ENCODE measurements at places on chromosomes 2 and 18.
A peak's percentile ranks its signal among the peaks of the same experiment; 100 is the strongest.

DNA sequence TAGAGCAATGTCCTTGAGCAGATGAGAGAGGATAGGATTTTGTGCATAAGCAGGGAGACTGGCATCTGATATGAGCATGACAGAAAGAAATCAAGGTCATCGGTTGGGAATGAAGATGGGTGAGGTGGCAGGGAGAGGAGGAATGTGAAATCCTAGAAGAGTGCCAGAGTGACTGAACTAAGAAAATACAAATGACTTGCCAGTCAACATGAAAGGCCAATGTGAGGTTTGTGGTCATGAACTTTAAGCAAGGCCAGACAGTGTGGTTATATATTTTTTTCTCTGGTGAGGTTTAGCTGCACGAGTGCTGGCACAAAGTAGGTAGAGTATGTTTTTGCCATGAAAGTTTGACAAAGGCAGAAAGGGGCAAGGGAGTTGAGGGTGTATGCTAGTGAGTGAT lies 21.2 kb downstream of the QPCT start:
- no peak for DNase-seq

- DNase-seq: no peak
These were observed 2.4 kb downstream of the LRRFIP1 start for GRCh38 chr2:237629739-237630138.

GRCh38 chr18:45974088-45974536 lies 7.0 kb upstream of the EPG5 start:
- DNase-seq: peak; percentile 51

DNA sequence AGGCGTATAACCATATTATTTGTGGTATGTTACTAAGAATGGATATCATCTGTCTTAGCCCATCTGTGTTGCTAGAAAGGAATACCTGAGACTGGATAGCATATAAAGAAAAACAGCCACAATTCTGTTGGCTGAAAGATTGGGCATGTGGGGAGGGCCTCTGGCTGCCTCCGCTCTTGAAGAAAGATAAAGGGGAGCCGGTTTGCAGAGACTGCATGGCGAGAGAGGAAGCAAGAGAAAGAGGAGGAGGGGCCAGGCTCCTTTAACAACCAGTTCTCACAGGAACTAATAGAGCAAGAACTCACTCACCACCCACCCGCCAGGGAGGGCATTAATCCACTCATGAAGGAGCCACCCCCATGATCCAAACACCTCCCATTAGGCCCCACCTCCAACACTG lies 29.2 kb upstream of the UXS1 start:
- DNase-seq: no peak

GRCh38 chr2:8550481-8550880 lies 131.4 kb upstream of the ID2 start:
- no peak for DNase-seq

DNA sequence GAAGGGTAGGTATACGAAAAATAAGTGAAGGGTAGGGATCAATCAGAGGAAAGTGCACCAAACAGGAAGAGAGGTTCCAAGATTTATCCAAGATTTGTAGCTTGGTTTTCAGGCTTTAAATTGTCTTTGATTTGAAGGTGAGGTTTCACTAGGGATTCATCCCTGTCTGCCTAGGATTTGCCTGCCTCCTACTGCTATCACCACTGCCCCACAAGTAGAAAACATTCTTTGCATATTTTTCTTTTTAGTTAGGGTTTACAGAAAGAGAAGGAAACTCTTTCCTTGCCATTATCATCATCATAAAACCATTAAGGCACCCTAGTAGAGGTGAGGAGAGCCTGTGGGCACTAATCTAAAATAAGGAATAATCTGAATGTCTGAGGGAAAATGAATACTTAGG lies 45.8 kb upstream of the TANC1 start:
- DNase-seq: no peak

DNA sequence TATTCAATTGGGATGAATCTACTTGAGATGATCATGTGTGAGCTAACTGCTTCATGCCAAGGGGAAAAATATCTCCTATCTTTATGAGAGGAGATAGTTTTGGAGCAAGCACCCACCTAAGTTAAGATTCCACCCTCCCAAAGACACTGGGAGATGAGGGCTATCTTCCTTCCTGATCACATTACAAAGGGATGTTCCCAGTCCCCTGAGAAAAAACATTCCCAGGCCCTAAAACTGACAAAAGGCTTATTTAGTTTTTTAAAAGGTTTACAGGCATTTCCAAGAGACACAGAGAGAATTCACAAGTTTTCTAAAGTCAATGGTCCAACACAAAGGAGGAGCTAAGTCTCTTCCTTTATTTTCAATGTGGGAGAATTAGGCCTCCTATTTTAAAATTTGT lies 401.5 kb downstream of the FBXO15 start:
- DNase-seq: no peak

- no peak for DNase-seq
These were observed 131.3 kb downstream of the GFPT1 start for GRCh38 chr2:69255760-69256159.

DNA sequence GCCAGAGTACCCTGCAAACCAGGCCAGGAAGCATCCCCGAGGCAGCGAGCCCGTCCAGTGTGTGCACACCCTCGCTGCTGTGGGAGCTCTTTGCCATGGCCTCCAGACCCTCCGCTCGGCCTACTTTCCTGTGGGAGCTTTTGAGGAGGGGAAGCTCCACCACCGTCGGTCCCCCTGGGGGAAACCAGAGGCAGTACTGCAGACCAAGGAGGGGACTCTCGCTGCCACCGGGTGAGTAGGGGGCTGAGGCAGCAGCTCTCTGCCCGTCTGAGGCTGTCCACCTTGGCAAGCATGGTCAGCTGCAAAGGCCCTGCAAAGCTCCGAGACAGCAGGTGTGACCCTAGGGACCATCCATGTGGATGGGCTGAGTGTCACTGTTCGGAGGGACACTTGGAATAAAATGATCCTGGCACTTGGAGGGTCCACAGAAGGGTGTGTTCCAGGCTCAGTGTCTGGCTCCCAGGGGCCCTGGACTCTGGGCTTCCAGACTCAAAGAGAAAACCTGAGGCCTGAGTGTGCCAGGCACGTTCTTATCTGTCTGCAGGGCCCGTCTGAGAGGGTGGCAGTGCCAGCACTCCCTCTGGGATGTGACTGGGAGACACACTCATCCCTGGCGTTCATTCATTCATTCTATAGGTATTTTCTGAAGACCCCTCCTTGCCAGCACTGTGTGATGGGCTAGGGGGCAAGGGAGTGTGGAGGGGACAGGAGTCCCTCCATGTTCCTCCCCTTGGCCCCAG lies 282.8 kb upstream of the HS6ST1 start:
- DNase-seq: no peak

GRCh38 chr2:12001621-12002020 lies 255.2 kb downstream of the LPIN1 start:
- DNase-seq: no peak

GRCh38 chr2:120279708-120280107 lies 27.1 kb downstream of the RALB start:
- DNase-seq: no peak

GRCh38 chr2:112465382-112465781 lies 16.6 kb upstream of the TTL start:
- DNase-seq: no peak

- DNase-seq: no peak
These were observed 108.8 kb downstream of the KCTD1 start for GRCh38 chr18:26439537-26439936.

GRCh38 chr18:51068105-51068504 lies 38.1 kb downstream of the SMAD4 start:
- no peak for DNase-seq

- DNase-seq: no peak
These were observed 2.2 kb downstream of the DNER start for GRCh38 chr2:229712136-229712535.

- no peak for DNase-seq
These were observed 32.0 kb downstream of the MGAT4A start for GRCh38 chr2:98698896-98699295.

DNA sequence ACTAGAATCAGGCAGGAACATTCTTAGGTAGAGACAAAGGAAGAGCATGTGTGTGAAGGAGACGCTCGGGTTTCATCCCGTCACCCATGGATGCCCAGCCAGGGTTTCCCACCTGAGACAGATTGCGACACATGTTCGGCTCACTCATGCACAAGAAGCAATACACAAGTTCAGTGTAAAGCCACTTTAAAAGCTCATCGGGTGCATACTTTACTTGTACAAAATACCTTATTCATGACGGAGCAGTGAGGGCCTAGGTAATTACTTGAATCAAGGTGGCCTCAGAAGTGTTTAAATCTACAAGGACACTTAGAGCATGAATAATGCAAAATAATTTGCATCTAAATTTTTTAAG lies 42.0 kb downstream of the ZEB2 start:
- no peak for DNase-seq

DNA sequence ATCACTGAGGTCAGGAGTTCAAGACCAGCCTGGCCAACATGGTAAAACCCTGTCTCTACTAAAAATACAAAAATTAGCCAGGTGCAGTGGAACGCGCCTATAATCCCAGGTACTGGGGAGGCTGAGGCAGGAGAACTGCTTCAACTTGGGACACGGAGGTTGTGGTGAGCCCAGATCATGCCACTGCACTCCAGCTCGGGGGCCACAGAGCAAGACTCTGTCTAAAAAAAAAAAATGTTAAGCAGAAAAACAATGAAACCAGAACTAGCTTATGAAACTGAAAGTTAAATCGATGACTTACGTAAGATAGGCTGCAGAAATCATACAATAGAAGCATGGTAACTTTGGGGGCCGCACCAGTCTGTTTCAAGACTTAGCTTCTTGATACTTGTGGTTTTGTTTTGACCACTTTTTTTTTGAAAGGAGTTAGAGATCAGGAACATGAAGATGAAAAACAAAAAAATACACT lies 6.2 kb upstream of the GPR155 start:
- peak; percentile 19 for DNase-seq

DNA sequence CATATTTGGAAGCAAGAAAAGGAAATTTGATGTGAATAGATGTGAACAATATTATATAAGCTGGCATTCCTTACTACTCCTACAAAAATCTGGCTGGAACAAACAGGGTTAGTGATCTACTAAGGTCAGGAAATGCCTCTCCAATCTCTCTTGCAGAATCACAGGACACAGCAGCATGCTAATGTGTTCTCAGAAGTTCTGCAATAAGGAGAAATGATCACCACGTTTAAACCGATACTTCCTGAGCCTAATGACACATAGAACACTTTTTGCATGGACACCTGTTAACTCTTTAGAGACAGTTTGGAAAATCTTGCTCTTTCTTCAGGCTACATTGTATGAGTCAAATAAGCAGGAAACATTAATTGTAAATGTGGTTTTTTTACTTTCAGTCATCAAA lies 89.6 kb upstream of the MAP3K20 start:
- no peak for DNase-seq

GRCh38 chr2:172836347-172836821 lies 100.7 kb downstream of the RAPGEF4 start:
- DNase-seq: no peak

- DNase-seq: no peak
These were observed 19.6 kb downstream of the CPLX4 start for GRCh38 chr18:59298871-59299270.

DNA sequence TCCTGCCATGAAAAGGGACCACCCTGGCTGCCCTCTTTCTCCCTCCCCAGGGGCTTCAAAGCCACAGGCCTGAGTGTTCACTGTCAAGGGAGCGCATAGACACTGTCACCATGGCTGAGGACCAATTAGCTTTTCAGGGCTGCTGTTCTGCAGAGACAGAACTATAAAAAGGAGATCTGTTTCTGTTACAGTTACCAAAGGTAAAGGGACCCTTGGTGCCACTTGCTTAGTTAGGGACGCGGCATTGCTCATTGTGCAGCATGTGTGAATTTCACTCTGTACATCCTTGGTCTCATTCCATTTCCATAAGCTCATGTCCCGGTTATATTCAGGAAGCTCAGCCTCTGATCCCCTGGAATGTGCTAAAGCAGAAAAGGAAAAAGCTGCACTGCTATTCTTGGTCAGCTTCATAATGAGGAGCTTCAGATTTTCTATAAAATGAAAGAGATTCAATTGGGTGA lies 55.5 kb upstream of the RNF152 start:
- DNase-seq: no peak

- DNase-seq: no peak
These were observed 36.6 kb upstream of the GATA6 start for GRCh38 chr18:22132763-22133162.

- DNase-seq: no peak
These were observed 153.8 kb downstream of the MAP2 start for GRCh38 chr2:209577376-209578357.

DNA sequence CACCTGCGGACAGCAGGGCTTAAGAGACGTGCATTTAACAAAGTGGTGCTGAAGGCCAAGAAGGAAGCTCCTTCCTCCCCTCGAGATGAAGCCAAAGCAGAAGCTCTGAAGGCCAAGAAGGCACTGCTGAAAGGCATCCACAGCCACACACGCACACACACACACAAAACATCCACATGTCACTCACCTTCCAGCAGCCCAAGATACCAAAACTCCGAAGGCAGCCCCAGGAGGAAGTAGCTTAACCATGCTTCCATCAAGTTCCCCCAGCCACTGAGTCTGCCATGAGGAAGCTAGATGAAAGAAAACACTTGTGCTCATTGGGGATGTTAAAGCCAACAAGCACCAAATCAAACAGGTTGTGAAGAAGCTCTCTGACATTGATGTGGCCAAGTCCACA lies 175.7 kb upstream of the POU3F3 start:
- no peak for DNase-seq

DNA sequence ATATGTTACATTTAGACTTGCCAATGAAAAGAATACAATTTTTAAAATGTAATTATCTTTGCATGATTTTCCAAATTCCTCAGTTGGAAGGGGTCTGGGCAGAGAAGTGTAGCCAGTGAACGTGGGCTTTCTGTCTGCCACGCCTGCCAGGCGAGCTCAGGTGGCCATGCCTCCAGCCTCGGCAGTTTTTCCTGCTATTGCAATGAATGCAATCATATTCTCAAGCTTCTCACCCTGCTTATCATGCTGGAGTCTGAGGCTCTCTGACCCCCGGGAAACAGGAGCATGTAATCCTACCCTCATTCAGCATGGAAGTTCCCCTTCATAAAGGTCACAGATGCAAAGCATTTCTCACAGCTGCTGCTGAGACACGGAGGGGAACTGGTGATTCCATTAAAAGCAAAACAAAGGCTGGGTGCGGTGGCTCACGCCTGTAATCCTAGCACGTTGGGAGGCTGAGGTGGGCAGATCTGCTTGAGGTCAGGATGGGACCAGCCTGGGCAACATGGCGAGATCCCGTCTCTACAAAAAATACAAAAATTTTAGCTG lies 154.8 kb downstream of the MBP start:
- no peak for DNase-seq

- DNase-seq: no peak
These were observed 42.7 kb downstream of the CYP26B1 start for GRCh38 chr2:72104821-72105588.
